Effector memory CD8-positive, alpha-beta T cell (primary cell): ENCODE measurements at places on chromosomes 4 and X.

GRCh38 chr4:175637762-175638161 lies 174.3 kb downstream of the GPM6A start:
- no peak for DNase-seq

DNA sequence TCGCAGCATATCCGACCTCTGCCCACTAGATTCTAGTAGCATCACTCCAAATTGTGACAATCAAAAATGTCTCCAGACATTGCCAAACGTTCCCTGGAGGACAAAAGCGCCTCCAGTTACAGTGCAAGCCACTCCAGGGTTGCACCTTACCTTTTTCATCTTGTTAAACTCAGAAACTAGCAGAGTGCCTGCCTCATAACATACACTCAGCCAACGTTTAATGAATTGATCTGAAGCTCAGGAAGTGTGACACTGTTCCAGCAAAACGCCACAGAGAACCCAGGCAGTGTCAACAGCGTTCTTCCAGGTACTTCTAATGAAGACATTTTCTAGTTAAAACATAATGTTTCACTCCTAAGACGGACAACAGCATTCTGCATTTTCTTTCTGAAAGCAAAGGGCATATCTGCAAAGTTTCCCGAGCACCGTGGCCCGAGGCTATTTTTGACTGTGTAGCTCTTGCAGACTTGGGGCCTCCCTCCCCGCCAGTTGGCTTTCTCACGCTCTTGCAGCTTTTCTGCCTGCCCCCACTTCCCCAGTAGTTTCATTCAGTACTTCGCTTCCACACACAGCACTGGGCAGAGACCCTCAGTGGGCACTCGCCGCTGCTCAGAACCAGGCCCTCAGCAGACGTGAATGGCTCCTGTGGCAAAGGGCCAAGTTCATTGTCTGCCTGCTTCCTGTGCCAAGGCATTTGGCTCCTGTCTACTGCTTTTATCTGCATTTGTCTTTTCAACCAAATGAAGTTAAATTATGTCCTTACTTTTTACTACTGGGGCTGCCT lies 133.4 kb upstream of the TTC29 start:
- no peak for DNase-seq

GRCh38 chr4:10272511-10272910 lies 155.9 kb upstream of the WDR1 start:
- no peak for DNase-seq

DNA sequence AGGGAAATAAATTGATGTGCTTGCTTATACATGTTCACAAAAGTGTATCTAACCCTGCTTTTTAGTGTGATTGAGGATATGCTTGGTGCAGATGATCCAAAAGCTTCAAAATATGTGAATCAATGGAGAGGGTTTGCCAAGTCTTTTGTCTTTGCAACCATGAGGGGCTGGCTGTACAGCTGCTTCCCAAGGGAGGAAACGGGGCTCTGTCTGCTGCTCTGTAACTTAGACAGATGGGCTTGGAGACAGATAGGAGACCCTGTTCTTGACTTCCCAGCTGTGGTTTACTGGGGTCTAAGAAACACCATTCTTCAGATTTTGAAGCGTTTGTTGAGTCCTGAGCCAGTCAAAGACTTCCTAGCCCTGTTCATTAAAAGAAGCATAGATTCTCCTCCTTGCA lies 152.3 kb downstream of the DCLK2 start:
- DNase-seq, result no peak

DNA sequence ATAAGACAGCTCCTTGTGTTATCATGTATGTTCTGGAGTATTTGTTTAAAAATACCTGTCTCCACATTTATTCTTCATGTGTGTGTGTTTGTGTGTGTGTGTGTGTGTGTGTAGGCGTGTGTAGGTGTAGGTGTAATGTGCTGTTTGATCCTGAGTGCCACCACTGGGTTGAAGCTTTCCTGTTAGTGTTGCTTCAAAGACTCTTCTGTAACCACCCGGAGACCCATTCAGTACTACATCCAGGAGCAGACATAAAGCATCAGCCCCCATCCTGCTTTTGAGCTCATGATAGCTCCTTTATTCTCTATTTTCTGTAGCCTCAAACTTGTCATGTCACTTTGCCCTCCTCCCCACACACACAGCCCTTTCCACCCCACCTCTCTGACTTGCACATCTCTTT lies 3.0 kb upstream of the ZDHHC9 start:
- DNase-seq, result no peak

- no peak for DNase-seq
These were observed 1.8 kb upstream of the BCORL1 start for GRCh38 chrX:129980540-129981199.

DNA sequence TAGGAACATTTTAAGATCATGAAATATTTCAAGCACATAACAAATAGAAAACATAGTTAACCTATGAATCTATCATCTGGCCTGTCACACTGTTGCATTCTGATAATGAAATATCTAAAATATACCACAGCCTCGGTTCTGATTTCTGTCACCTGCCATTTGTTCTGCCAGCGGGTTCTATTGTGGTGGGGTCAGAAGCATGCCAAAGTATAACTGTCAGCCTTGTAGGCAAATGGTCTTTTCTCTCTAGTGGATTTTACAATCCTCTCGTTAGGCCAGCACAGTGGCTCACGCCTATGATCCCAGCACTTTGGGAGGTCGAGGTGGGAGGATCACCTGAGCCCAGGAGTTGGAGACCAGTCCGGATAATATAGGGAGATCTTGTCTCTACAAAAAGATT lies 47.9 kb downstream of the HTRA3 start:
- DNase-seq, result no peak

GRCh38 chr4:83040269-83040668 lies 5.3 kb downstream of the COPS4 start:
- DNase-seq, result no peak

DNA sequence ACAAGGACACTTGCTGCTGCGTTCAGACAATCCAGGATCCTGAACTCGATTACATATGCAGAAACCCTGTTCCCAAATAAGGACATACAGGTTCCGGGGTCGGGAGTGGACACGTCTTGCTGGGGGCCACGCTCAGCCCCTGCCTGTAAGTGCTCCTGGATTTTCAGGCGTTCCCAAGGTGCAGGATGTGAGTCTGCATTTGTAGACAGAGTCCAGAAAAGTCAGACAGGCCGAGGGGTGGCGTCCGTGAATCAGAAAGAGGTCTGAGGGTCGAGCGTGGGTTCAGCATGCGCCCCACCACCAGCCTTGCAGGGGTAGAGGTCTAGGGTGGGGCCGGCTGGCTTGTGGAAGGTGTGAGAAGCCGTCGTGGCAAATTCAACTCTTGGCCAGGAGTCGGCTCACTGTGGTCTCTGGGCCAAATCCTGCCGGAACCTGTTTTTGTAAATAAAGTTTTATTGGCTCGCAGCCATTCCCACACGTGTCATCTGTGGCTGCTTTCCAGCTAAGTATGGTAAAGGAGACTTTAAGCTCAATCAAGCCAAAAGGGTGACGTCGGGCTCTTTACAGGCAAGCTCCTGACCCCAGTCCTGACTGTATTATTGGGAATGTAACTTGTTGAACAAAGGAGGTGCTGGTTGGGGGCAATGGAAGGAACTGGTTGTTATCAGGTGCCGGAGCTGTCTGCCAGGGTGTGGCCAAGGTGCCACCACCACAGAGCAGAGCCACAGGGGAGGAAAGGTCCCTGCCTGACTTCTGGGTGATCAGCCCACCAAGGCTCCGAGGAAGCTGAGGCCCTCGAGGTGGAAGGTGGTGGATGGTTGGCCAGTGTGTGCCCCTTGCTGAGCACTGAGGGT lies 7.4 kb downstream of the DOK7 start:
- DNase-seq, result no peak
